Muscle of arm (tissue), 14 donors: ENCODE measurements at places on chromosomes 12 and 14.

GRCh38 chr14:78135450-78135891 is 34.7 kb upstream of the NRXN3 start:
- DNase-seq = no peak

DNA sequence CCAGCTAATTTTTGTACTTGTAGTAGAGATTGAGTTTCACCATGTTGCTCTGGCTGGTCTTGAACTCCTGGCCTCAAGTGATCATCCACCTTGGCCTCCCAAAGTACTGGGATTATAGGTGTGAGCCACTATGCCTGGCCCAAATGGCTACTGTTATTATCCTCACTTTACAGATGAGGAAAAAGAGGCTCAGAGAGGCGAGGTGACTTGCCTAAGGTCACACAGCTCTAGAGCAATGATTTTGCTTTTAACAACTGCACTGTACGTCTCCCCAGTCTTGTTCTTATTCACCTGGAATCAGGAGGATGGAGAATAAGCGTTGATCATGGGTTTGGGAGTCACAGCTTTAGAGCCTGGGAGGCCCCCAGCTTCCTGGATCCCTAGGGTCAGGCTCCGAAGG is 69.8 kb upstream of the NCOR2 start:
- no peak for DNase-seq

DNA sequence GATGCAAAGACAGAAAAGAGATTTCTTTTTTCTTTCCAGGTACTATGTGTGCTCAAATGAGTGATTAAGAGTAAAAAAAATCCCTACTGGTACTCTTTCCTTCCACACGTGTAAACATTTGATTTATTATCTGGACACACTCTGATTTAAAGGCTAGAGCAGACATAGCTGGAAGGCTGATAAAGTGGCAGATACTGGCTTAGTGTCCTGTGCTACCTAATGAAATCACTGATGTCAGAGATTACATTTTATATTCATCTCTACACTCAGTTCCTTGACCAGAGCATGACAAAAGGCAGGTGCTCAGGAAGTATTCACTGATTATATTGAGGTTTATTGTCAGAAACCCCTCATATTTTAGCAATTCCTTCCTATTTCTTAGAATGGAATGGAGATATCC is 136.6 kb upstream of the SLC38A2 start:
- DNase-seq = no peak

- peak; percentile 55 for DNase-seq
These were observed 817 bp downstream of the STXBP6 start for GRCh38 chr14:25049093-25049567.

GRCh38 chr12:122878780-122879612 is 16.9 kb downstream of the VPS37B start:
- no peak for DNase-seq

DNA sequence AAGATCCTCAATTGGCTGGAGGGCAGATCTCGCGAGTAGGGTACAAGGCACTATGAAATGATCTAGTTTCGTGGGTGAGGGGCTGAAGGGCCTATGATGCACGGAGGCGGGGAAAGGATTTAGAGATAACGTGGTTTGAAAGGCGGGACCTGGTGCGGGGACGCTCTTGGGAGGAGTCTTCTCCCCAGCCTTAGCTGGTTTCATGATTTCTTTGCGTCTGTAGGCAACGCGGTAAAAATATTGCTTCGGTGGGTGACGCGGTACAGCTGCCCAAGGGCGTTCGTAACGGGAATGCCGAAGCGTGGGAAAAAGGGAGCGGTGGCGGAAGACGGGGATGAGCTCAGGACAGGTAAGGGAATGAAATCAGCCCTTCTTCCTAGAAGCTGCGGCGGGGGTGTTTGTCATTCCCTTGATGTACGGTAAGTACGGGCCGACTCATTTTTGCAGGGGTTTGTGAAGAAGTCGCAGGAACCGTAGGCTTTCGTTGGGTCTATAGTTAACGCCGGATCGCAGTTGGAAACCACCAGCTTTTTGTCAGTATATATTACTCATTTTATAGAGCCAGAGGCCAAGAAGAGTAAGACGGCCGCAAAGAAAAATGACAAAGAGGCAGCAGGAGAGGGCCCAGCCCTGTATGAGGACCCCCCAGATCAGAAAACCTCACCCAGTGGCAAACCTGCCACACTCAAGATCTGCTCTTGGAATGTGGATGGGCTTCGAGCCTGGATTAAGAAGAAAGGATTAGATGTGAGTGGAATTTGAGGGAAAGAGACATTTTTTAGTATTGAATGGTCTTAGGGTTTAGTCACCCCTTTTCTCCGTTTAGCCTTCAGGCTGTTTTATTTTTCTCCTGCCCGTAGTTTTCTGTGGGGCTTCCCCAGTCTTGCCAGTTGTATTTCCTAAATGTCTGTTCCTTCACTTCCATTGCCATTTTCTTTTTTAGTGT is 602 bp downstream of the APEX1 start:
- DNase-seq = no peak
